Pulmonary artery endothelial cell (primary cell): ENCODE measurements at places on chromosomes 16 and 17. TPM values are rescaled to one million over a fixed set of nuclear protein-coding genes. Genes with fewer than 3 reads are reported as not detected.
A peak's percentile ranks its signal among the peaks of the same experiment; 100 is the strongest.

DNA sequence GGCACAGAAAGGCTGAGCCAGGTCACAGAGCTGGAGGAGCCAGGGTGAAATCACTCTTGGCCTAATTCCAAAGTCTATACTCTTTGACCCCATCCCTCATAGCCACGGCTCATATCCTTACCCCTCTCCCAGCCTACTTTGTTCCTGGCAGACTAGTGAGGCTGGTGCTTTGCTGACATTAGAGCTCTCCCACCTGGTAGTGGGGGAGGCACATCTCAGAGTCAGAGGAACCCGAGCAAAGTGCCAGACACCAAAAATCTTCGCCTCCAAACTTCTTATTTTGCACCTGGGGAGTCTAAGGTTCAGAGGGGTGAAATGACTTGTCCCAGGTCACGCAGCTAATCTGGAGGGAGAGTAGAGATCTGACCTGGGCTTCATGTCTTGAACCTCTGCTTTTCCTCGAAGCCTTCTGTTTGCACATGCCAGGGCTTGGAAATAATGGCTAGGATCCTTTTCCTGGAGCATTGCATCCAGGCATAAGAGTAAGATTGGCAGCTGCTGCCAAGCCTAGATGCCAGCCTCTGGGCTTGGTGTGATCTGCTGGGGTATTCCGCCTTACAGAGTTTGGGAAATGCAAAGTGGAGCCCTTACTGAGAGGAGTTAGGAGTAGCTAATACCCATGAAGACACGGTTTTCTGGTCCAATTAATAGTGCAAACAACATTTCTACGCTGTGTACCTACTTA, 126.9 kb downstream of the SPACA3 start:
- DNase-seq = no peak

DNA sequence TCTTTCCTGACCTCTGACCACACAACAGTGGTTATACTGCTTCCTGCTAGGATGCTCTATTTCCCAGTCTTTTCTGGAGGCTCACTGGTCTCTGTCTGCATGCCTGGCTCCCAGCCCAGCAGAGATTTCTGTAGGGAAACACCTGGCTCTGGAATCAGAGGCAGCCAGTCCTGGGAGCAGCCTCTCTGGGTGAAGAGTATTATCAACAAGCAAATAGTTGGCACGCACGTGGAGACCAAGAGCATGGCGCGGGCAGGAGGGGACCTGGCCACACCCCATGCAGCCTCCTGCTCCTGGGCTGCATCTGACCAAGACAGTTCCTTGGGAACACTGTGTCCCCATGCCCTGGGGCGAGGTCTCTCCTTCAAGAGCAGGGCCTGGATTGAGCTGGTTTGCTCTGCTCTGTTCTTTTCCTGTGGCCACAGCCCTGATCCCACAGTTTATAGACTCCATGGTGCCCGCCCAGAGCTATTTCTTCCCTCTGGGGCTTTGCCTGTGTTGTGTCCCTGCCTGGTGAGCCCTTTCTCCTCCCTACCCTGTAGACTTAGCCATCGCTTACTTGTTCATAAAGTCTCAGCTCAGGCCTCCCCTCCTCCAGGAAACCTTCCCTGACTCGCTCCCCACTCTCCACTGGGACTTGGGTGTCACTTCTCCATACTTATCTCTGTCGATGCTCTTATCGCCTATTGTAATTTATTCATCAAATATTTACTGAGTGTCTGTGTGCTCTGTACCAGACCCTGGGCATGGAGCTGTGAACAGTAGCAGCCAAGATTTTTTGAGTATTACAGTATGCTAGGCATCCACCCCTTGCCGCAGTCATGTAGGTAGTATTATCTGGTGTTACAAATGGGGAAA, 60.6 kb downstream of the SCNN1B start:
- DNase-seq = peak; percentile 39

GRCh38 chr16:31333686-31334649, 21.0 kb upstream of the ITGAX start:
- DNase-seq = no peak

GRCh38 chr16:10988164-10988803, 43.9 kb downstream of the CLEC16A start:
- DNase-seq = no peak

GRCh38 chr17:27770877-27771276, 29.5 kb downstream of the NOS2 start:
- DNase-seq = no peak

DNA sequence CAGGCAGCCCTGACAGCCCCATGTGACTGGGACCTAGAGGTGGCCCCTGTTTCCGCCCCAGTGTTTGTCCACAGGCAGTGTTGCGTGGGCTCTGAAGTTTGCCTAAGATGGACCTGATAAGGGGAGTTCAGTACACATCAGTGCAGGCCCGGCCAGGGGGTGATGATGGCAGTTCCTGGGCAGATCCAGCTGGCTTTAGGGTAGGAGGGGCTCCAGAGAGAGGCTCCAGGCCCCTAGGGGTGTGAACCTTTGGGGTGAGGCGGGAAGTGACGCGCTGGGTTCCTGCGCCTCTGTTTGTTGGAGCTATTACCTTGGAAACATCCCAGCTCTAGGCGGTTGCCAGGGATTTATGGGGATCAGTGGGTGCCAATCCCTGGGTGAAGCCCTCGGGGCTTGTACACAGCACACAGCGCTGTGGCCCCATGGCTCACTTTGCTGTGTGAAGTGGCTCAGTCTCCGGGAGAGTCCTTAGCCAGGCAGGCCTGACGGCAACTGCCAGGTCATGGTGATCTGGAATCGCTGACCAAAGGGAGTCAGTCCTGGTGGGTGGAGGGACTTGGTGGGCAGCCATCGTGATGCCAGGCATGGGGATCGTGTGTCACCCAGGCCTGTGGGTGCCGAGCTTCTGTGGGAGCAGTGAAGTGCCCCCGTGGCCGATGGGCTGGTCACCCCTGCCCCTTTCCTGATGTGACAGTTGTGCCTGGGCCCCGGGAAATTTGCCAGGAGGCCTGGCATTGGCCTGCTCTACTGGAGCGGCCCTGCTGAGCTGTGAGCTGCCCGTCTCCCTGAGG, 146.1 kb downstream of the SEC14L1 start:
- DNase-seq = peak; percentile 39

The SETD1A gene
- total RNA-seq = 2.2 and 2.4 TPM in 2 replicates

The ITGAL gene
- total RNA-seq = under 0.01 TPM in 1 of 2 replicates, not detected in the other

The IL17C gene
- total RNA-seq = not detected in 2 replicates

The GJD3 gene
- 0.20 and 0.35 TPM in 2 replicates for total RNA-seq

The CIBAR2 gene
- not detected in 2 replicates for total RNA-seq
